ENCODE measurements at places on chromosomes 12 and 14.

DNA sequence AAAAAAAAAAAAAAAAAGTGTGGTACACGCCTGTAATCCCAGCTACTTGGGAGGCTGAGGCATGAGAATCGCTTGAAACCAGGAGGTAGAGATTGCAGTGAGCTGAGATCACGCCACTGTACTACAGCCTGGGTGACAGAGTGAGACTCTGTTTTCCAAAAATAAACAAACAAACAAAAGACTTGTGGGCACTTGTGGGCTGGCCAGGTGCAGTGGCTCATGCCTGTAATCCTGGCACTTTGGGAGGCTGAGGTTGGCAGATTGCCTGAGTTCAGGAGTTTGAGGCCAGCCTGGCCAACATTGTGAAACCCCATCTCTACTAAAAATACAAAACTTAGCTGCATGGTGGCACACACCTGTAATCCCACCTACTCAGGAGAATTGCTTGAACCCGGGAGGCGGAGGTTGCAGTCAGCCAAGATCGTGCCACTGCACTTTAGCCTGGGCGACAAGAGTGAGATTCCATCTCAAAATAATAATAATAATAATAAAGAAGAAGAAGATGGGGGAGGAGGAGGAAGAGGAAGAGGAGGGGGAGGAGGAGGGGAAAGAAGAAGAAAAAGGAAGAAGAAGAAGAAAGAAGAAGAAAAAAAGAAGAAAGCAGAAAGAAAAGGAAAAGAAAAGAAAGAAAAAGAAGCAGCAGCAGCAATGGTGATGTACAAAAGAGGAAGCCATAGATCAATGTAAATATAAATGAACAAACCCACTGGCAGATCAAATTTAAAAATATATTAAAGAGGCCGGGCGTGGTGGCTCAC, 27.9 kb upstream of the CCNT1 start:
- DNase-seq: no peak

GRCh38 chr12:119593578-119594398, at the start of gene TMEM233:
TMEM233 (plus strand) TSS chr12:119593774; CDS start chr12:119593849, 75 bp downstream.
- no peak for DNase-seq

DNA sequence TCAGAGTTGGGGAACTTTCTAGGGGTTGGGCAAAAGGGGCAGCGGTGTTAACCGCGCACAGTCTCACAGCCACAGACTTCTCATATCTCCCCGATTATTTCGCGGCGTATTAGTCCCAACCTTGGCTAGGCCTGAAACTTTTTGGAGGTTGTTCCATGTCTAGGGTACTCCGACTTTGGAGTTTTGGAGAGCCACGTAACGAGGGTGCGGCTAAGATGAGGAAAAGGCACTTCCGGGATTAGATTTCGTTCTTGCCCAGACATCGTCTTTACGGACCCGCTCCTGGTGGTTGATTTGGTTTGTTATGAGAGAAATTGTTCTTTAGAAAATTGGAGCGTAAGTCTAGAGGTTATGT, 513 bp downstream of the CCNK start:
- peak; percentile 49 for DNase-seq

- DNase-seq: no peak
Measured at GRCh38 chr12:28937196-28937595, 211.9 kb upstream of the FAR2 start.

DNA sequence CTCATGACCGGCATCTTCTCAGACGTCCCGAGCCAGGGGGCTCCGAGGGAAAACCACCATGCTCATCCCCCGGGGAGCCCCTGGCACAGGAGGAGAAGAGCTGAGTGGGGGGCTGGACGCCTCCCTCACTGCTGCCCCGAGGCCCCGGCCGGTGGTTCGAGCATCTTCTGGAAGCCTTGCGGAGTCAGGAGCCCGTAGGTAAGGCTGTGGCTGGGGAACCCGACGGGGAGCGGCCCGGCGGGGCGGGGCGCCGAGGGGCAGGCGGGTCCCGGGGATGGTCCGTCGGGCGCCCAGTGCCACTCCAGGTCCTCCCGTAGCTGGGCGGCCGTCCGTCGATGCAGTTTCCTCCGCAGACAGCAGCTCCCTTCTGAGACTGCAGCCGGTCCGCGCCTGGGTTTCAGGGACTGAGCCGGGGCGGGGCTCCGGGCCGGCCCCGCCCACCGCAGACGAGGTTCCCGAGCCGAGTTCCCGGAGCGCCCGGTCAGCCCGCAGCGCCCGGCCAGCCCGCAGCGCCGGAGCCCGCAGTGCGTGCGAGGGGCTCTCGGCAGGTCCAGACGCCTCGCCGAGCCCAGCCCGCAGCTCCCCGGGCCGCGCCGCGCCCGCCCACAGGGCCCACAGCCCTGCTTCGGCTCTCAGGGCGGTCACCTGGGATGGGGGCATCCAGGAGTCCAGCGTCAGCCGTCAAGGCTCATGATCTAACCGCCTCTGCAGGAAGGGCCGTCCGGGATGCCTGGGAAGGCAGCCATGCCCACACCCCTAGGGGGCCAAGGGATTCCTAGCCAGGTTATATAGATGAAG, at the start of gene PGF:
Gene PGF (minus strand): TSS at position 369 of the 798 bp plus-strand sequence. CDS start 355 bp downstream, at position 14.
- peak; percentile 71 for DNase-seq

GRCh38 chr12:25372969-25373817, 122.5 kb upstream of the KRAS start:
- DNase-seq: no peak

DNA sequence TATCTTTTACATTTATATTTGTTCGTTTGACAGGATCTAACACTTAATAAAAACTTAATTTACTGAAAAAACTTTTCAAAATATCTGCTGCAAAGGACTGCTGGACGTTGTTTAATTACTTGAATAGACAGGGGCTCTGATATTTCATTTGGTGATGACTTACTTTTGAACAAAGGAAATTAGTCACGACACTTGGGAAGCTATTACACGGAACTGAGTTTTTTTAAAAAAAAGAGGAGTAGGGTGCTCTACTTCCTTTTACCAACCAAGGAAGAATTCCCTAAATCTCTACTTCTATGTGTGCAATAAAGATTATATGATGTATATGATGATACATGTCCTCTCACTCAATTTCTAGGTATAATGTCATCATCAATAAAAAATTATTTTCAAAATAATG, 4.7 kb downstream of the FGD6 start:
- DNase-seq: peak; percentile 57

DNA sequence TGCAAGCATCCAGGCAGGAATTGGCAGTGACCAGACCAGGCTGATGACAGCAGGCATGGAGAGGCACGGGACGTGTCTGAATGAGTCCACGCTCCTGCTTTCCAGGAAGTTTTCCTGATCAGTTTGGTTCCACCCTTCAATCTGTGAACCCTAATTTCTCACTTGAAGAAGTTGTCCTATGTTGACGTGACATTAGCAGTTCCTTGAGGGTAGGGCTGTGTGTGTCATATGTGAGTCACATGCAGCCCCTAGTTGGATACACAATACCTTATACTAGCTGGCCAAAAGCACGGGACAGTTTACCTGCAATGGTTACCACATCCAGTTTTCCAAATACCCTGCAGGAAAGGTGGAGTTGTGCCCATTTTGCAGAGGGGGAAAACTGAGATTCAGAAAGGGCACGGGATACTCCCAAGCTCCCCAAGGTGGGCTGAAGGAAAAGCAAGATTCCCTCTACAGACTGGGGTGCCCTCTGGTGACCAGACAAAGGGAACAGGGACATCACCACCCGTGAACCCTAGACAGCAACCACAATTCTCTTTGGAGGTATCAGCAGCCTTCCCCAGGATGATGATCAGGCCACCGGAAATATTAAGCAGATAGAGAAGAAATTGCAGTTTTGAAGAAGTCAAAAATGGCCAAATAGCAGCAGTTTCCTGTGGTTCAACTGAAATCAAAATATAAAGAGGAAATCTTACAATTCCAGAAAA, 194.5 kb downstream of the PHETA1 start:
- DNase-seq: peak; percentile 70

DNA sequence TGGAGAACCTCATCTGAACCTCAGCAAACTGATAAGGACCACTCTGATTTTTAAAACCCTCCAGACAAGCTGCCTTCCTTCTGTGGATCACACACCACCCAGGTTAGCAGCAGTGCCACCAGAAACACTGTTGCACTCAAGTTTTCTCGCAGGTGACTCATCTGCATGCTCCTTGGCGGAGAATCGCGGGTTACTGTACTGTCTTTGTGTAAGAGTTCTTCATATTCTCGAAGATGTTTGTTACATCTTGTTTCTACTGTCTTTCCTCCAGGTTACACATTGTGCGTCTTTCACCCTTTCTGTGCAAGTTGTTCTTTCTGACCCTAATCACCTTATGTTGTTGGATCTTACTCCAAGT, 331.2 kb downstream of the CACNA1C start:
- DNase-seq: no peak

DNA sequence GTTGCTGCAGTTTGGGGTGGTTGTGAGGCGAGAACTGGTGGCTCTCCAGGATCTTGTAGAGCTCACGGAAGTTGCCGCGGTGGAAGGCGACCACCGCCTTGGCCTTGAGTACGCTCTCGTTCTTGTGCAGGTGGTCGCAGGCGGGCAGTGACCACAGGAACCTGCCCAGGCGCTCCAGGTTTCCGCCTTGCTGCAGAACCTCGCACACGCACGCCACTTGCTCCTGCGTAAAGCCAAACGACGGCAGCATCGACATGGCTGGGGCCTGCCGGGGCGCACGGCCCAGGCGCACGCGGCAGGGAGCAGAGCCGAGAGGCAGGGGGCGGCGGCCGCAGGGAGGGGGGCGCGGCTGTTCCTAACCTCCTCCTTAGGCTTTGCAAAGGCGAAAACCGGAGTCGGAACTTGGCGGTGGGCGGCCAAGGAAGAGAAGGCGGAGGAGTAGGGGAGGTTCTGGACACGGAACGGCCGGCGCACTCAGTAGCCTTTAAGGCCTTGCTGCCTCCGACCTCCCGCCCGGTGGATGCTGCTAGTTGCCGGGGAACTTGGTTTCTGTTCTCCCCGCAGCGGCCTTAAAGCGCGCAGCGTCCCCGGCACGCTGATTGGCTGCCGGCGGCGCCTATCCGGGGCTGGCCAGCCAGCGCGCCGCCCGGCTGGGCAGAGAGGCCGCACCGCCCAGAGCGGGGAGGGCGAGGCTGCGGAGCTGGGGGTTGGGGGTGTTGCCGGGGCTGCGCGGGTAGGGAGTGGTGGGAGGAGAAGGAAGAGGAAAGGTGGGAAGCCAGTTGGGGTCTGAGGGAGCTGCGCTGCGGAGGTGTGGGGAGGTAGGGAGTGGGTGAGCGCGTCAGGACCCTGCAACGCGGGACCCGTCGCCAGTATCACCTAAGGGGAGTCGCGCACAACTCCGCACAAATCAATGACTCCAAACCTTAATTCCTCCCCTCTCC, at the start of gene SIX1:
Gene SIX1 (minus strand): TSS at position 544 of the 941 bp plus-strand sequence. CDS start 288 bp downstream, at position 256.
- peak; percentile 26 for DNase-seq
